NB4 (cell line): ENCODE measurements at places on chromosomes 4 and X.

DNA sequence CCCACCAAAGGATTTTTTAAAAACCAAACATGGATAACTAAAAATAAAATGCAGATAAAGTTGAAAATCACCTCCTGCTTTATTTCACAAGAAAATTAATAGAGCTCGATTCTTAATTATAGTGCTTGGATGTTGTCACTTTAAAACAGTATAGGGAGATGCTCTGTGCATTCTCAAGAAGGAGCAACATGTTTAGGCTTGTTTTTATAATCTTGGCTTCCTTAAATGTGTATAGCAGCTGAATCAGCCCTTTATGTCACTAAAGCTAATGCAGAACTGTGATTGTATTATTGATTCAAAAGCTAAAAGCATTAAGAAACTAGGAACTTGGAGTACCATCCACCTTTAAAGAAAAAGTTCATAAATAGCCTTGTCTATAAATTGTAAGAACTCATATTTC, 12.9 kb downstream of the UTP3 start:
- DNase-seq: no peak

DNA sequence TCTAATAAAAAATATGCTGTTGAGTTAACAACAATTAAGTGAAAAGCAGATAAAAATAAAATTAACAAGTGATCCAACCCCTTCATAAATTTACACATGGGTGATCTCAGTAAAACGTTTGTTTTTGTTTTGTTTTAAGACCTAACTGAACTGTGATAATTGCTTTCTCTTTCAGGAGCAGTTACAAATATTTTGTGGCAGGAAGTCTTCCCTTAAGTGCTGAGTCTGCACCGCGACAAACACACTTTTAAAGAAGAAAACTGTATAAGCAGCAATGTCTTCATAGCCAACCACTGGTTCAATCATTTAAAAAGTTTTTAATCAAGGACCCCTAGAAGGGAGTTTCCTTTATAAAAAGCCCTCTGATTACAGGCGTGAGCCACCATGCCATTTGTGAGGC, 53.7 kb upstream of the NFKB1 start:
- DNase-seq: no peak

- no peak for DNase-seq
Measured at GRCh38 chrX:352181-352580, 33.6 kb upstream of the GTPBP6 start.

GRCh38 chr4:142372530-142373260, 473.4 kb downstream of the INPP4B start:
- no peak for DNase-seq

DNA sequence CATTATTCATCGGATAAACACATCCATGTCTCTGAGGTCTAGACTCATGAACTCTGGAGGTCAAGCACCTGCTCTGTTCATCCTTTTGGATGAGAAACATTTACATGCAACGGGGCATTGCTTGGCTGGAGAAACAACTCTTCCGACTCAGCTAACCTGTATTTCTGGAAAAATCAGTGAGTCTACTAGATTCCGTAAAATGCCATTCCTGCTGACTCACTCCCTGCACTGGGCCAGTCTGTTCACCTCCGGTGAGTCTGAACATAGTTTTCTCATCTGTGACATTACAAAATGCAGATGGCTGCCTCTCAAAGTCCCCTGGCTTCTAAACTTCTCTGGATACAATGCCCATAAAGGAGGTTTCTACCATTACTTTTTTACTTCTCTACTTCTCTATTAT, 185.7 kb upstream of the HS3ST1 start:
- DNase-seq: no peak

DNA sequence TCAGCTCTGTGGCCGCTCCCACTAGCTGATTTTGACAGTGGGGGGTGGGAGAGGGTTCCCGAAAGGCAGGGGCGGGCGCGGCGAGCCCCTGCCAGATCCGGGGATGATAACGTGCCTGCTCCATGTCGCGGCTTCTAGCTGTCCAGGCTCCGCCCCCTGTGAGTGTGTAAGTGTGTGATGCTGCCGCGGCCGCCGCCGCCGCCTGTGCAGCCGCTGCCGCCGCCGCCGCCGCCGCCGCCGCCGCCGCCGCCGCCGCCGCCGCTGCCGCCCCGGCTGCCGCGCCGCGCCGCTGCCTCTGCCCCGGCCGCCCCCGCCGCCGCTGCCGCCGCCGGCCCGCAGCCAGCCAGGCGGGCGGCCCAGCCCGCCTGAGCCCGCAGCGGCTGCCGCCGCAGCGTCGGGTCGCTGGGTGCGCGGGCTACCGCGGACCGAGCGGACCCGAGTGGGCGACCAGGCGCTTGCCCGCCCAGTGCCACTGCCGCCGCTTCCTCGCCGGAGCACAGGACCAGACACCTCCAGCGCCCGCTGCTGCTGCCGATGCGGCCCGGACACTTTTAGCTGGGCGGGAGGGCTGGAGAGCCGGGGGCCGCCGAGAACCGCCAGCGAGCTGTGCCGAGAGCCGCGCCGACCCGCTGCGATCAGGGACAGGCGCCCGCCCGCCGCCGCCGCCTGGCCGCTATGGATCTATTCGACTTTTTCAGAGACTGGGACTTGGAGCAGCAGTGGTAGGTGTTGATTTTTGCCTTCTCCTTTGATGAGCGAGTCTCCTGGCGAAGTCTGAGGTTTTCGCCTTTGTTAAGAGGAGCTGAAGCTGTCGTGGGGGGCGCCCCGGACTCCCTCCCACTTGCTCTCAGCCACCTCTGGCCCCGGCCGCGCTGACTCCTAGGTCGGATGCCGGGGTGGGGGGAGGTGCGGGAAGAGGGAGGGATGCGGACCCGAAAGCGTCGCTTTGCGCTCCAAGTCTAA, at the start of gene AFF2:
Gene AFF2 (plus strand): TSS at position 195 of the 963 bp plus-strand sequence. CDS start 481 bp downstream, at position 676.
- DNase-seq: peak; percentile 79

GRCh38 chr4:141457653-141458052, 178.7 kb upstream of the IL15 start:
- no peak for DNase-seq

DNA sequence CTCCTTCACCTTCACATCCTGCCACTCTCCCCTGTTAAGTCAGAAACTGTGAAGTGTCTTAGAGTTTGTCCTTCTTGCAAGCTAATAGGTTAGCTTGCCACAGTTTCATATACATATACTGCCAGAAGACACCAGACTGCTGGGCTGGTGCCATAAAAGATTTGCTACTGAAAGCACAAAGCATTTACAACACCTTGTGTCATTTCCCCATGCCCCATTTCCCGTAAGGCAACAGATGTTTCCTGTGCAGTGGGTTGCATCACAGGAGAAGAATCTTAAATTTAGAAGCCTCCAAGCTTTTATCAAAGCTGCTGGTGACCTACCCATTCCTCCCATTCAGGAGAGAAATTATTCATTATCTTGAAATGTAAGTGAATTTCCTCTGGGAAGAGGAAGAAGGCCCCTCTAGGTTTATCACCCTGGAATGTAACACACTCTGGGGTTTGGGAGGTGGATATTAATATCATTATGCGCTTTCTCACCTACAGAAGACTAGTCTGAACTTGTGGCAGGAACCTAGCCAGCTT, 34.5 kb upstream of the RAB33B start:
- peak; percentile 93 for DNase-seq

DNA sequence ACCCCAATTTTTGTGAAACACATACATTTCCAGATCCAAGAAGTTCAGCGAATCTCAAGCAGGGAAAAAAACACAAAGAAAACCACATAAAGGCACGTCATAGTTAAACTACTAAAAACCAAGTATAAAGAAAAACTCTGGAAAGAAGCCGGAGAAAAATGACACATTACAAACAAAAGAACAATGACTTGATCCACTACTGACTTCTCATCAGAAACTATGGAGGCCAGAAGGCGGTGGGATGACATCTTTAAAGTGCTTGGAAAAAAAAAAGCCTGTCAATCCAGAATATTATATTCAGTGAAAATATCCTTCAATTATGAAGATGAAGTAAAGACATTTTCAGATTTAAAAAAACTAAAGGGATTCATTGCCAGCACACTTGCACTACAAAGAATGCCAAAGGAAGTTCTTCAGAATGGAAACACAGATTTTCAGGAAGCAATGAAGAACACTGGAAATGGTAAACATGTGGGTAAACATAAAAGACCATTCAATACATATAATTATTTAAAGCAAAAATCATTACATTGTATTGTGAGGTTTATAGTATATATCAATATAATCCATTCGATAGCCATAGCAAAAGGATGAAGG, 32.6 kb upstream of the PPP2R2C start:
- DNase-seq: no peak

DNA sequence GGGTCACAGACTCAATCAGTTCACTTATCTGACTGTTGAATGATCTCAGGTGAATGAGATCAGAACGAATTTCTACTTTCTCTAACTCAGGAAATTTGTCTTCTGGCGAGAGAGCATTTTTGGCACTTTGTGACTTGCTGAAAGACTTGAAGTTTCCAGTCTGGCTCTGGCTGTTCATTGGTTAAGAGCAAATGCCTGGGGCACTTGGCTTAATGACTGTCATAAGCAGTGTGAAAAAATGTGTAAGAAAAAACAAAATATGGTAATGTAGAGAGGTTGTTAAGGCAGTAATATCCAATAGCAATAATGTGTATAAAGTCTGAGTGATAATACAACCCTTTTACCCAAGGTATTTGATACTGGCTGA, 71.3 kb upstream of the PGRMC2 start:
- no peak for DNase-seq

DNA sequence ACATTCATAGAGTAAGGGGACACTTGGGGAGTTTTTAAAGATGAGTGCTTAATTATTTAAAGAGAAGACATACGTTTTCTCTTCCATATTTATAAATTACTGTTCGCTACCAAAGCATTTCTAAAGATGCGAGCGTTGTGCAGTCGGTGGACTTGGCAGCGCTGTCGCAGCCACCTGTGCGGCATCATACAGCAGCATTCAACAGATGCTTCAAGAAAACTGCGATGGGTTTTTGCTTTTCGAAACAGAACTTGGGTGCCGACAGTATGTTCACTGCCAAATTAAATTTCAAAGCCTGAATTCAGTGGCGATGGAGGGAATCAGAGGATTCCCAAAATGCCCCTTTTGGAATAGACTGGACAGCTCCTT, 1.6 kb upstream of the HTR2C start:
- no peak for DNase-seq

GRCh38 chrX:72396117-72396516, 90.4 kb upstream of the CITED1 start:
- no peak for DNase-seq

GRCh38 chr4:38609614-38610013, 54.4 kb upstream of the KLF3 start:
- DNase-seq: no peak

- peak; percentile 28 for DNase-seq
Measured at GRCh38 chr4:8882239-8882638, 10.6 kb upstream of the HMX1 start.

GRCh38 chr4:10722957-10723356, 38.4 kb upstream of the CLNK start:
- no peak for DNase-seq

GRCh38 chrX:18674417-18674787, 2.5 kb upstream of the RS1 start:
- DNase-seq: no peak

DNA sequence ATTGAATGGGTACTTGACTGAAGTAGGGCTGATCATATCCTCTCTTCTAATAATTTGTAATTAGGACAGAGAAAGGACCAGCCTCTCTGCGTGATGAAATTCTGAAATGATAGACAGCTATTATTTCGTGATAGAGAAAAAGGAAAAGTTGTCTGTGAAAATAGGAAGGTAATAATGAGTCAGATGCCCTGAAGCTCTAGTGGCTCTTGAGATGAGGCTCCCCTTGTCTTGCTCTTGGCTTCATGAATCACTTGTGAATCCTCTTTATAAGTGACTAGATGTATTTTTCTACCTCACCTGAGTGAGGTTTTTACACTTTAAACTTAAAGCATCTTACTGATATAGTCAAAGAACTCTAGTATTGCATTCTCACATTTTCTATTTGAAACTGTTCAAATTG, 888.9 kb downstream of the PCDH18 start:
- no peak for DNase-seq

- peak; percentile 61 for DNase-seq
Measured at GRCh38 chr4:147731580-147732517, at the start of gene ARHGAP10. Gene ARHGAP10, plus strand, starts transcription at chr4:147732088. Its CDS starts 214 bp downstream, at chr4:147732302.

DNA sequence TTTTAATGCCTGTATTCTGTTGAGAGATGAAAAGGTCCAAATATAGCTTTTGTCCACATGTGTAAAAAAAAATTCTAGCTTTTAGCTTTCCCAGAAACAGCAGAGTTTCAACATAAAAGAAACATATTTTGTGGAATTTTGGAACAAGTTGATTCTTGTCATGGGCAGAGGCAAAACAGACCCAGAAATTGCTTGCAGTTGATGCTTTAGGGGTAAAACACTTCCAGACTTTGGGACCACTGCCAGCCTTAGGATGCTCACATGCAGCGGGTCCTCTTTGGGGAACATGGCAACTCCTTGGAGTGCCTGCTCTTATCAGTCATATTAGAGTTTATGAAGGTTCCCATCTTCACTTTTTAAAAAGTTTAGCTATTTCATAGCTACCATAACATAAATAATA, 30.4 kb downstream of the DCLK2 start:
- DNase-seq: no peak

DNA sequence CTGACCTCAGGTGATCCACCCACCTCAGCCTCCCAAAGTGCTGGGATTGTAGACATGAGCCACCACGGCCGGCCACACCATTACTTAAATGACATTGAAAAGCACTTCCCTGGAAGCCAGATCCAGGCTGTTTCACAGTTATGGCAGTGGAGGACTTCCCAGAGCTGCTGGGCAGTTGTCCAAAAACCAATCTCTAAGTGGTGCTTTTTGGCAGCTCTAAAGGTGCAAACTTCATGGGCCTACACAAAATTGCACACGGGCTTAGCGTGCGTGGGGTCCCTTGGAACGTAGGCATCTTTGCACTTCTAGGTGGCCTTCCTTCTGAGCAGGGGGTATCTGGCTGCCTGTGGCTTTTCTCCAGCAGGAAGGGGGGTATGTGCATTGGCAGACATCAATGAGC, 172.3 kb downstream of the SHOX start:
- DNase-seq: no peak
